Caco-2 (cell line): ENCODE measurements at places on chromosomes 5 and 9.

- peaks cover 71% of the 10 kb centered on the region for H3K4me1 ChIP-seq
- no peak overlapping the region for H3K4me3 ChIP-seq
- H3K27me3 ChIP-seq, result no peaks in the 10 kb centered on the region
- no peak for DNase-seq
Measured at GRCh38 chr5:145941448-145942130, 5.2 kb downstream of the SH3RF2 start.

GRCh38 chr9:111348821-111349271 lies 18.8 kb upstream of the OR2K2 start:
- peak; percentile 59 for DNase-seq
- no peaks in the 10 kb centered on the region for H3K36me3 ChIP-seq
- H3K4me1 ChIP-seq, result peaks cover 29% of the 10 kb centered on the region
- peak overlapping the region; percentile 15 for H3K27ac ChIP-seq
- no peaks in the 10 kb centered on the region for H3K27me3 ChIP-seq

DNA sequence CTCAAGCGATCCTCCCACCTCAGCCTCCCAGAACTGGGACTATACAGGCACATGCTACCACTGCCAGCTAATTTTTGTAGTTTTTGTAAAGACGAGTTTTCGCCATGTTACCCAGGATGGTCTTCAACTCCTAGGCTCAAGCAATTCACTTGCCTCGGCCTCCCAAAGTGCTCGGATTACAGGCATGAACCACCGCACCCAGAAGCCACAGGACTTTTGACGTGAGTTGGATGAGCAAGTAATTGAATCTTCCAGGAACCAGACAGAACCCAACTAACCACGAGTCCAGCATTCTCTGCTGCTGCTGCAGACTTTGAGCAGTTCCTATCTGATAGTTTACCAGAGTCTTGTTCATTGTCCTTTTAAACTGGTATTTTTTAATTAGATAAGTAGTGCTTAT lies 9.6 kb upstream of the ATP6V0E1 start:
- no peaks in the 10 kb centered on the region for H3K27me3 ChIP-seq
- no peaks in the 10 kb centered on the region for H3K36me3 ChIP-seq
- peaks cover 17% of the 10 kb centered on the region for H3K4me1 ChIP-seq
- no peak overlapping the region for H3K4me3 ChIP-seq

DNA sequence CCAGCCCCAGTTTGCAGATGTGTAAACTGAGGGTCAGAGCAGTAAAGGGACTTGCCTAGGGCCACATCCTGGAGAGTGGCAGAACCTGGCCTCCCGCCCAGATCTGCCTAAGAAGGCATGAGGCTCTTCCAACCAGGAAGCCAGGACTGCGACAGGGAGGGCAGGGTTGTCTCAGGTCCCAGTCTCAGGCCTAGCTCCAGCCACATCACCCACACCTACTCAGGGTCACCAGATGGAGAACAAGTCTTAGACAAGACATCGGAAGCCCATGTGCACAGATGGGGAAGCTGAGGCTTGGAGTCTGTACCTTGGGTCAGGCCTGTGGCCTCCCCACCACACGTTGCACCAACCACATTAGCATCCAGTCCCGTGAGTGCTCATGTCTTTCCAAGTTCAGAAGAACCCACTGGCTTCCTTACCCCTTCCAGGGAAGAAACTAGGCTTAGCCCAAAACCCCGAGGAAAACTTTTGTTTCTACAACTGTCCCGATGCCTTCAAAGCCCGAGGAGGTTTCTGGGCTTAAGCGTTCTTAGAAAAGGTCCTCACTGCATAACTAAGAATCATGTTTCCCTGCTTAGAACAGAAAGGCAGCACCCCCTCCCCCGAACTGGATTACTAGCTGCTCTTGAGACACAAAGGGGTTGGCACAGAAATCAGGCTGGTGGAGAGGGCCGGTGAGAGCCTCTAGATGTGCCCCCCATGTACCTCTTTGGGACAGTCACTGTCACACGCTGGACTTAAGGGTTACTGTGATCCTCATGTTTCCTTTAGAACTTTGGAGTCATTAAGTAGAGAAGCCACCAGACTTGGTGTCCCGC lies 2.2 kb downstream of the FAM78A start:
- H3K36me3 ChIP-seq, result no peaks in the 10 kb centered on the region
- no peak for DNase-seq
- no peak overlapping the region for H3K4me3 ChIP-seq
- no peak overlapping the region for H3K27ac ChIP-seq
- H3K27me3 ChIP-seq, result no peaks in the 10 kb centered on the region; the same call in 1 of the 2 replicates
- peaks cover 7% of the 10 kb centered on the region for H3K4me1 ChIP-seq

DNA sequence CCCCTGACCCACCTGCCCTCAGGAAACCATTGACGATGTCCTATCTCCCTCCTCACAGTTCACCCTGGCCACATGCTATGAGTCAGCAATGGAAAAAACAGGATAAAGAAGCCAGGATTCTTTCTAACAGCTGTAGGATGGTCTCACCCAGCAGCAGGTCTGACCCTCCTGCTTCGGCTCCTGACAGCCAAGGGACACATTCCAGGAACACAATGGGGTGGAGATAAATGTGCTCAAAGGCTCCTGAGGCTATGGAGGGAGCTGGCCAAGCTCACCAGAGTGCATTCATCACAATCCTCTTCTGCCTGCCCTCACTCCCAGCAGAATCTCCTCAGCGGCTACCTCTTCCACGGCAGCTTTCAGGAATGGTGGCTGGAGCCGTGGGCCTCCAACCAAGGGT lies 170.3 kb downstream of the PJA2 start:
- no peak overlapping the region for H3K27ac ChIP-seq
- H3K4me1 ChIP-seq, result no peaks in the 10 kb centered on the region
- H3K27me3 ChIP-seq, result no peaks in the 10 kb centered on the region
- H3K36me3 ChIP-seq, result no peaks in the 10 kb centered on the region
- no peak overlapping the region for H3K4me3 ChIP-seq
- DNase-seq, result no peak

DNA sequence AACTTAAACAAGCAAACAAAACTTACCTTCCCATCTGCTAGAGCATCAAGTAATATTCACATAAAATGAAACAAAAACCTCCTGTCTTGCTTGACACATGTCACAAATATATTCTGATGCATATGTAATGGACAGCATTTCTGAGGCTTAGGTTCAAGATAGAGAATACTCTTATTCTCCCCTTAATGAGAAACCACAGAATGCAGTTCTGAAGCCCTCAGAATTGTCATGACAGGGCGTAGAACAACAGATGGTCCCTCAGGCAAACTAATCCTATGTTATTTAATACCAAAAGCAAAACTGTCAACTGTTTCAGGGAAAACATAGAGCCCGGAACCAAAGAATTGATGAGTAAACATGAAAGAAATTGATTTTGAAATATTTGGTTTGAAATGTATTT lies 229.9 kb upstream of the RIOK2 start:
- no peaks in the 10 kb centered on the region for H3K36me3 ChIP-seq
- H3K27me3 ChIP-seq, result no peaks in the 10 kb centered on the region
- no peaks in the 10 kb centered on the region for H3K4me1 ChIP-seq
- no peak overlapping the region for H3K4me3 ChIP-seq
- no peak overlapping the region for H3K27ac ChIP-seq

- no peaks in the 10 kb centered on the region for H3K27me3 ChIP-seq
- H3K4me1 ChIP-seq, result no peaks in the 10 kb centered on the region
- H3K4me3 ChIP-seq, result no peak overlapping the region
- no peak for DNase-seq
- H3K36me3 ChIP-seq, result no peaks in the 10 kb centered on the region
Measured at GRCh38 chr9:28120626-28121025, 547.3 kb upstream of the C9orf72 start.

DNA sequence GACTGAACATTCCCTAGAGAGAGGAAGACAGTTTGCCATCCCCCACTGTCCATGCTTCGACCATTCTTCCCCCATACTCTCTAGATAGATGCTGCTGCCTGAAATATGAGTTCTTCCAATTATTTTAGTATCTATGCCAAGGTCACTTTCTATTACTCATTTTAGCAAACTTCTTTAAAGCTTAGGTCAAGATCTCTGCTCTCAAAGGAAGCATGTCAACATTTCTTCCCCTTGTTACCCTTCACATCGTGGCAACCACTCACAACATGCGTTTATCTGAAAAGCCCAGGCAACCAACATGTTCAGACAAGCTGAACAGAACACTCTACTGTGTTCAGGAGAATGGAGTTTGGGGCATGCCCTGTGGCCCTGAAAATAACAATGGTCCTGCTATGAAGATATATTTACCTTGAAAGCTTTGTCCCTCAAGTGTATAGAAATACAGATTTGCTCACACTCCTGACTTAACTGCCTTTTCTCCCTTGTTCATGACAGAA lies 138.4 kb upstream of the KIF2A start:
- no peaks in the 10 kb centered on the region for H3K27me3 ChIP-seq
- DNase-seq, result no peak
- H3K4me3 ChIP-seq, result no peak overlapping the region
- no peaks in the 10 kb centered on the region for H3K36me3 ChIP-seq

DNA sequence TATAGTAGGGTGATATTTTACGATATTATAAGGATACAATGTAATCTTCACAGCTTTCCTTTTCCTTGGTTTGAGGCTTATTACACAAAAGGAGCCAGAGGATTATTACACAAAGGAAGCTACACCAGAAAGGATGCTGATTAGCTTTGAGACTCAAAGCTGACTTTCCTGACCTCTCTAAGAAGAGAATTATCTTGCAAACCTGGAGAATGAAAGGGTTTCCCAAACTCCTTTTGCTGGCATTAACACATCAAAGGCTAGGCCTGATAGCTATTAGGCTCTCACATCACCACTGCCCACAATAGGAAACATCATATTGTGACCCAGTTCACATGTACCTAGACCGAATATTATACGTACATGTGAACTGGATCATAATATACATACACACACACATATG lies 34.2 kb upstream of the CHD1 start:
- peak overlapping the region; percentile 42 for H3K27ac ChIP-seq
- no peaks in the 10 kb centered on the region for H3K36me3 ChIP-seq
- no peak overlapping the region for H3K4me3 ChIP-seq
- no peaks in the 10 kb centered on the region for H3K27me3 ChIP-seq
